ENCODE measurements at places on chromosomes 5 and 9.

- no peak for DNase-seq
These were observed 345.8 kb downstream of the PDE4D start for GRCh38 chr5:59547731-59548130.

DNA sequence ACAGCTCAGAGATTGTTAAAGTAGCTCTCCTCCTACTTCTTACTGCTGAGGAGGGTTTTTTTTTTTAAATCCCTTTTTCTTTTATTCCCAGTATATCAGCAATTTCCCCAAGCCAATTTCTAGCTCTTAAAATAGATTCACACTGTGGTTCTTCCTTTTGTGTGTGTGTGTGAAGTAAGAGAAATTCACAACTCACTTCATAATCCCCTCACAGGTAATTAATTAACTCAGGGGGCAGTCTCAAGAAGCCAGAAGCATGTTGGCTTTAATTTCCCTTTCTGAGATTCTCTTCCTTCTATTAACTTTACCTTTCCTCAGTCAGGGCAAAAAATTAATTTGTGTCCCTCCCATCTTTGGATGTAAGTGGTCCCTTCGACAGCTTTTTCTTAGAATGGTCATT, 71.0 kb upstream of the HMHB1 start:
- no peak for DNase-seq

GRCh38 chr9:79129865-79130480, 441.8 kb upstream of the TLE4 start:
- DNase-seq = peak; percentile 74

- no peak for DNase-seq
These were observed 66.8 kb downstream of the SLC38A9 start for GRCh38 chr5:55645304-55645703.

DNA sequence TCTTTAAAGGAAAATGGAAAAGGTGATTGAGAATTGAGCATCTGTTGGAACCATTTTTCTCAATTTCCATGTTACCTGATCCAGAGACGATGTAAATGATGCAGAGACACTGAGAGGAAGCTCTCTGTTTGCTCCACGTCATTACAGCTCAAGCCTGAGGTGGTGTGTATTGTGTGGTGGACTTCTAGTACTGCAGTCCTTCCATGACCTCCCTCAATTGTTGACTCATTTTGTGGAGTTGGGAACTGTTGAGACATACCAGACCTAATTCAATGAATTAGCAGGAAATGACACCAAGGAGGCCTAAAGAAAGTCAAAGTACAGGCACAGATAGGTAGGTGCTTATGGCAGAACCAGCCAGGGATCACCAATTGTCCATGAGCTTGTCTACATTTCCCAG, 15.6 kb upstream of the LVRN start:
- no peak for DNase-seq

DNA sequence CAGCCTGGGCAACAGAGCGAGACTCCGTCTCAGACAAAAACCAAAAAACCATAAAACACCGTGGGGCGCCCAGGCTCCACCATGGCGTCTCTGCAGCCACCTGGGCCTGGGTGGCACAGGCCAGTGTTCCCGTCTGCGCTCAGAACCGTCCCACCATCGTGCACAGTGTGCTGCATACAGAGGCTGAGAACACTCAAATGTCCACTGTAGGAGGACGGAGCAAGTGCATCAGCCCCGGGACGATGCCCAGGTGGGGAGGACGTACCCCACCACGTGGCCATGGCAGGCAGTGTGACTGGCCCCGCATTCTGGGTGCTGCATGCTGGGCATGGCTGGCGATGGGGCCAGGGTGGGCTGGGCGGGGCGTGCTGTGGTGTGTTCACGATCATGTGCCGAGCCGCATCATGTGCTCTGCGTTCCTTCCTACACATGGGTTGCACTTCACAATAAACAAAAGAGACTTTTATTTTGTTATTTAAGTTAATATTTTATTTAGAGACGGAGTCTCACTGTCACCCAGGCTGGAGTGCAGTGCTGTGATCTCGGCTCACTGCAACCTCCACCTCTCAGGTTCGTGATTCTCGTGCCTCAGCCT, 37.8 kb downstream of the EXD3 start:
- DNase-seq = no peak

GRCh38 chr5:146399481-146399880, 47.7 kb upstream of the TCERG1 start:
- DNase-seq = no peak

- no peak for DNase-seq
These were observed 6.5 kb downstream of the SNX18 start for GRCh38 chr5:54524082-54524481.

DNA sequence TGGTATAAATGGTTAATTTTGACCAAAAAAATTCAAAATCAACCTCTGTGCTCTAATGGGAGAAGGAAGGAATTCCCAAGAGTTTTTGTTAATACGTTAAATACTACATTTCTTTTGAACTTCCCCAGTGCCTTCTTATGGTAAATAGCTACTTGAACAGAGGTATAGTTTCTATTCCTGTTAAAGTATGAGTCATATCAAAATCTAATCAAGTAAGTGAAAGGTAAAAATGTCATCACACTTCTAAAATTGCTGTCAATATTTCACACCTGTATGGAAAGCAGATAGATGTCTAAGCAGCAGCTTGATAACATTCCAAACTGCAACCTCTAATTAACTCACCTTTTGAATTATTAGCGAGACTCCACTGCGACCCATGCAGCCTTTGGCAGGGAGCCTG, 214.1 kb upstream of the MEF2C start:
- no peak for DNase-seq

DNA sequence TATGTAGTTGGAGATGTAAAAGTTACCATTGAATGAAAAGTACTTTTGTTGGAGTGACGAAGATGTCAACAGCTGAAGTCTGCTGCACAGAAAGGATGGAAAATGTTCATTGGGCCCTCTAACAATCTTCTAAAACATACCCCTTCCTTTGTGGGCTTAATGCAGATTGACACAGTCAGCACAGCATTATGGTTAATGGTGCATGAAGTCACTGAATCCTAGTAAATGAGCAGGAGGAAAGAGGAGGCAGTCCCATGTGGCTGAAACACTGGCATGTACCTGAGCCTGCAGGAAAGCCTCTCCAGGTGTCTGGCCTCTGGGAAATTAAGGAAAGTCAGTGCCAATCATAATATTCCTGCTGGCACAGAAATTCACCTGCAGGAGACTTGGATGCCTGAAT, 153.8 kb downstream of the ARL15 start:
- DNase-seq = peak; percentile 36

GRCh38 chr5:135332519-135333150, 66.4 kb downstream of the MACROH2A1 start:
- DNase-seq = peak; percentile 46

DNA sequence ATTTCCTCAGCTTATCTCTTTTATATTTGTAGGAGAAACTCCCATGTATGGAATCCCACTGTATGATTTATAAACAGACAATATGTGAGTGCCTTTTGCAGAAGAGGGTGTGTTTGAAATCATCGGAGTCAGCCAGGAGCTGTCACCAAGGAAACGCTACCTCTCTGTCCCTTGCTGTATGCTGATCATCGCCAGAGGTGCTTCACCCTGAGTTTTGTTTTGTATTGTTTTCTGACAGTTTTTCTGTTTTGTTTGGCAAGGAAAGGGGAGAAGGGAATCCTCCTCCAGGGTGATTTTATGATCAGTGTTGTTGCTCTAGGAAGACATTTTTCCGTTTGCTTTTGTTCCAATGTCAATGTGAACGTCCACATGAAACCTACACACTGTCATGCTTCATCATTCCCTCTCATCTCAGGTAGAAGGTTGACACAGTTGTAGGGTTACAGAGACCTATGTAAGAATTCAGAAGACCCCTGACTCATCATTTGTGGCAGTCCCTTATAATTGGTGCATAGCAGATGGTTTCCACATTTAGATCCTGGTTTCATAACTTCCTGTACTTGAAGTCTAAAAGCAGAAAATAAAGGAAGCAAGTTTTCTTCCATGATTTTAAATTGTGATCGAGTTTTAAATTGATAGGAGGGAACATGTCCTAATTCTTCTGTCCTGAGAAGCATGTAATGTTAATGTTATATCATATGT, 18.0 kb upstream of the CTSL start:
- DNase-seq = no peak

- no peak for DNase-seq
These were observed 136.4 kb upstream of the TAS2R1 start for GRCh38 chr5:9766581-9766980.

- DNase-seq = no peak
These were observed 79.6 kb downstream of the WNK2 start for GRCh38 chr9:93263334-93264229.

DNA sequence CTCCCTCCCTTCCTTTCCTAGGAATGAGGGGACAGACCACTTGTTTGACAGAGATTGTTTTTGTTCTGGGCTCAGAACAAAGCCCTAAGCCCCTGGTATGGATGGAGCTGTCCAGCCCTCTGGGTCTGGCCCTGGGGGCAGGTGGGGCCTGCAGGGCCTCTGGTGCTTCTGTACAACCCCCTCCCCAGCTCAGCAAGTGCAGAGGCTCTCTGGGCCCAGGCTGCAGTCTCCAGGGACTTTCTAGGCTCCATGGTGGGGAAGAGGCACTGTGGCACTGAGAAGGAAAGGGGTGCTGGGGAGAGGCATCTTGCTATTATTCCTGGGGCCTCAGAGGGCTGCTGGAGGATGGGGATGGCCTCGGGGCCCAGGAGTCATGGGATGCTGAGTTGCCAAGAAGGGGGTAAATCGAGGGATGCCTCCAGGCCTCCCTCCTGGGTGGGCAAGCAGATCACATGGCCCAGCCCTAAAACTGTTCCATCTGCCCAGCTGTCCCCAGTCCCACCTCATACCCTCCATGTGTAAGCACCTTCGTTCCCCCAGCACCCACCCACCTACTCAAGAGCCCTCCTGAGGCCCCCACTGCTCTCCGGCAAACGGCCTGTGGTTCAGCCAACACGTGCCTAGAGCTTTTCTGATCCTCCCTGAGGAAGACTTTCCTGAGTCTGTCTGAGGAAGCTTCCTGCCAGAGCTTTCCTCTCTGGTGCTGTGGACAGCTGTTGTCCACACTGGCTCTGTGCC, 225.7 kb downstream of the CACNA1B start:
- no peak for DNase-seq

DNA sequence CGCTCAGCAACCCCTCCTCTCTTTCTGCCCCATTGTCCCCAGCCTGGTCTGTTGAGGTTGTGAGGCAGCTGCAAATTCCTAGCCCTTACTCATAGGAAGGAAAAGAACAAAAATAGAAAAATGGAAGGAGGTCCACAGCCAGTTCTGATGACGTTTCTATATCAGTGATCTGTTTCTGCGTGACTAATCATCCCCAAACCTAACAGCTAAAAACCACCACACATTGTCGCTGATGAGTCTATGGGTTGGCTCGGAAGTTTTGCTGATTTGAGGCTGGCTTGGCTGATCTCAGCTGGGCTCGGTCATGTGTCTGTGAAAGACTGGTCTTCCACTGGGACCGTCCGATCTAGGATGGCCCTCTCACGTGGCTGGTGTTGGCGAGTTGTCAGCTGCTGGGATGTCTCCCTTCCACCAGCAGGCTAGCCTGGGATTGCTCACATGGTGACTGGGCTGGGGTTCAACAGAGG, 200.6 kb upstream of the ZNF618 start:
- DNase-seq = no peak

GRCh38 chr5:32096891-32097595, 77.1 kb downstream of the GOLPH3 start:
- DNase-seq = no peak
